GM13976 (cell line): ENCODE measurements at places on chromosomes 13 and 19.
A peak's percentile ranks its signal among the peaks of the same experiment; 100 is the strongest.

- DNase-seq = no peak
Observed at GRCh38 chr13:111282997-111283396, 37.4 kb upstream of the TEX29 start.

DNA sequence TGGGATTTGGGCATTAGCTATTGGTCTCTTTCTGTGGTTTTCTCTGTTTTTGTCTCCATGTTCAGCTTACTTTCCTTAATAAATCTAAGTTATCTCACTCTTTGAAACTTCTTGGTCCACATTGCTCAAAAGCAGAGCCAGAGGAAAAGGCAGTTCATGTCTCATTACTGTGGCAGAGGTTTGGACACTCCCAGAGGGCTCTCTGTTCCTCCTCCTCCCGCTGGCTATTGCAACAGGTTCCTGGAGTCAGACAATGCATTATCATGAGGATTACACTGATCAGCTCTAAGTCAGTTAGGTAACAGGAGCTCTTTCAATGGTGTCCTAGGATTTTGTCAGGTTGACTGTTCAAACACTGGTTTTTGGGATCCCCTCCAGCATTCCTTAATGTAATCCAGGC lies 298.8 kb downstream of the NDFIP2 start:
- no peak for DNase-seq

DNA sequence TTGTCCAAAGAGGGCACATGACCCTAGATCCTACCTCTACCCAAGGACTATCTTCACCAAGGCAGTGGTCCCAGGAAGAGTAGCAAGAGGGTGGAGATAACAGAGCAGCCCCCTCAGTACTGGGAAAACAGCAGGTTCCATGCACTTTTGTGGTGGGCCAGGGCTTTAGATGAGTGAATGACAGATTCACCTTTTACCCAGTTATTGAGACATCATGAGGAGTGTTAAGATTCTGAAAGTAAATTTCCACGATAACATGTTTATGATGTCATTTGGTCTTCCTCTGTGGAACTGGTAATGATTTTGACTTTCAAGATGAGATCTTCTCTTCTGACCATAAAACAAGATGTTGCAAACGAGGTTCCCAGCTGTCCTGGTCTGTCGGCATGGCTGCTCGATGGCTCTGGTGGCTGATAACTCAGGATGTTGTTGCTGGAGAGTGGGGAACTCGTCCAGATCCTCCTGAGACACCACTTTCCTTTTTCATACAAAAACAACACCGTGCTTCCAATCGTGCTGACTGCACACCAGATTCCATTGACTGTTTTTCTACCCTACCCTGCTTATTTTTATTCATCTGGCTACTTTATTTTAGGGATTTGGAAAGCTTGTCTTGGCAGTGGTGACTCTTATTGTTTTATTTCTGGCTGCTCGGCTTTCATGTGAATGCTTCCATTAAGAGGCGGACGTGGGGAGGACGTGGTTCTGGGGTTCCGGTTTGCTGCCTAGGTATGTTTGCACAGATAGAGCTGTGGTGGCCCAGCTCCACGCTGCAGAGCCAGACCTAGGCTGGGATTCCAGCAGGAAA lies 88.5 kb downstream of the LRCH1 start:
- DNase-seq = no peak

GRCh38 chr13:103371271-103371670 lies 305.1 kb upstream of the SLC10A2 start:
- no peak for DNase-seq

DNA sequence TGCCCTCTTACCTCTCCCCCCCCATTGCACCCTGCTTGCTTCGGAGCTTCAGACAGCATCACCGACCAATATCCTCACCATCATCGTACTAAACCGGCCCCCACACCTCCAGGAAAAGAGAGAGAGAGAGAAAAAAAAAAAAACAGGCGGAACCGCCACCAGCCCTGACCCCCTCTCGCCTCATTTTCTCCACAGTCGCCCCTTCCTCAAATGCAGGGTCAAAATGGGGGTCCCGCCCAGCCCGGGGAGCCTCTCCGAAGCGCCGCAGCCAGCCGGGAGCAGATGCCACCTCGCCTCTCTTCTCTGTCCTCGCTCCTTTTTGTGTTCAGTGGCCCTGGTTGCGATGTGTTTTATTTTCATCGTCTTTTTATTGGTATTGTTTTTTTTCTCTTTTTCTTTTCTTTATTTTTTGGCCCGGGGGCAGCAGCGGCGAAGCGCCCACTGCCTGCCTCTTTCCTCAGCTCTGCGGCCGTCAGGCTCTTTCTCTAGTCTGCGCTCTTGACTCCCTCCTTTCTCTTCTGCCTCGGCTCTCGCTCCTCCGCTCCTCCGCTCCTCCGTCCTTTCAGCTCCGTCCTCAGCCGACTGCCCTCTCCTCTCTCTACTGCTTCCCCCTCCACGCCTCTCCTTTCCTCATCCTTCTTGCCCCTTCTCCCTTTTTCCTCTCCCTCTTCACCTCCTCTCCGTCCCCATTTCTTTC lies 41.4 kb downstream of the DEDD2 start:
- DNase-seq = peak; percentile 45

DNA sequence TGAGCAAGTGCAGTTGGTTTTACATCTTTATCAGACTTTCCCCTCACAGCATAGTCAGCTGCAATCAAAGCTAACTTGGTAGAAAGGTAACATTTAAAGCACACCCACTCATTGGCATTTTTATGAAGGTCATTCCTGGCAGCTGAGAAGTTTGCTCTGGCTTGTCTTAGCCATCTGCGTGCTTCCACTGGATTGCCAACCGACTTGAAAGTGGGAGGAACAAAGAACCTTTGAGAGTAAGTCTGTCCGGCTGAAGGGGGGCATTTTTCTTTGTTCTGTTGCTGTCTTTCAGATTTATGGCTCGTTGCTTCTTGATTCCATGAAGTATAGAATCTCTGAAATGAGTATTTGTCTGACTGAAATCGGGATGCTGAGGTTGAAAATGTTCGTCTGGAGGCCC lies 103.1 kb downstream of the SACS start:
- no peak for DNase-seq

GRCh38 chr19:48396016-48396823 lies 2.8 kb downstream of the GRIN2D start:
- no peak for DNase-seq

- DNase-seq = no peak
Observed at GRCh38 chr19:10293637-10294367, 4.0 kb downstream of the ICAM5 start.

- peak; percentile 83 for DNase-seq
Observed at GRCh38 chr13:97221989-97222700, at the start of gene MBNL2. Gene MBNL2 (plus strand): TSS chr13:97222333. CDS start chr13:97276236, 53,903 bp downstream.

DNA sequence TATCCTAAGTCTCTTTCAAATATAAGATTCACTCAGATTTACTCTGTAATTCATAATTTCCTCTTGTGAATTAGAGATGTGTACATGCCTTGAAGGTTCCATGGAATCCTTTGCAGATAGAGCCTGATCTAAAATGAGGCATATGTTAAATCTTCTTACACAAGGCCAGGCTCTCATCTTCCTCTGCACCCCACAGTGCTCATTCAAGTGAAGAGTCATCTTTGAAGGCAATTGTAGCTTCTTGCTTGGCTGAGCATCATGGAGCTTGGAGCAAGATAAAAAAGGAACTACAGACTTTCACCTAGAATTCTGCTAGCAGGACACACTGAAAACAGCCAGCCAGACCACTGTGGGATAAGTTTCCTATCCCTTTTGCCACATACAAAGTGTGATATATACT lies 566.4 kb downstream of the PCDH9 start:
- DNase-seq = no peak

GRCh38 chr19:8575467-8575997 lies 1.7 kb downstream of the MYO1F start:
- DNase-seq = no peak

GRCh38 chr19:32273483-32273882 lies 71.9 kb upstream of the ZNF507 start:
- no peak for DNase-seq

DNA sequence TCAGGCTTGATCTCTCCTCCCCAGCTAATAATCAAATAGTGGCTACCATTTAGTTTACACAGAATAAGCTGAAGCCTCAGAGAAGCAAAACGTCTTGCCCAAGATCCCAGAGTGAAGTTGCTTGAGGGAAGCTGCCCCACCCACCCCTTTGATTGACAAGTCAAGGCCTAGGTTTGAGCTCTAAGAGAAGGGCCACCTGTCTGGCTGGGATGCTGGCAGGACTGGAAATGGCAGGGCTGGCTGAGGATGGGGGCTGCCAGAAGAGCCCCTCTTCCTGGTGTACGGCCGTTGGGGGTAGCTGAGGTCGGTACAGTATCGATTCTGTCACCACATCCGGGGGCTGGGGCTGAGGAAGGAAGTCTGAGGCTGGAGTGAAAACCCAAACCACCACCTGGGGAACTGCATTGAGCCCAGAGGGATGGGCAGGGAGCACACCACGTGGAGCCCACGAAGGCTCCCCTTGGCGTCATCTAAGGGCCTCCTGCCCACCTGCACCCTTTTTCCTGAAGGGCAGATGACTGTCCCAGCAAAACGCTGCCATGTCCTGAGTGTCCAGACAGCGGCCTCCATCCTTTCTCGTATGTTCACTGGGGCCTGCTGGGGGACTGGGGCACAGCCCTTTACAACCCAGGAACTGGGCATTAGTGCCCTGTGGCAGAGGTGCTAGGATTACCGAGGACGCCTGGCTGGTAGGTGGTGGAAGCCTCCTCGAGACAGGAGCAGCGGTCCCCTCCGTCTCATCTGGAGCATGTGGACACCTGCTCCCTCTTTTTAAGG lies 1.4 kb upstream of the PRKD2 start:
- DNase-seq = peak; percentile 71

DNA sequence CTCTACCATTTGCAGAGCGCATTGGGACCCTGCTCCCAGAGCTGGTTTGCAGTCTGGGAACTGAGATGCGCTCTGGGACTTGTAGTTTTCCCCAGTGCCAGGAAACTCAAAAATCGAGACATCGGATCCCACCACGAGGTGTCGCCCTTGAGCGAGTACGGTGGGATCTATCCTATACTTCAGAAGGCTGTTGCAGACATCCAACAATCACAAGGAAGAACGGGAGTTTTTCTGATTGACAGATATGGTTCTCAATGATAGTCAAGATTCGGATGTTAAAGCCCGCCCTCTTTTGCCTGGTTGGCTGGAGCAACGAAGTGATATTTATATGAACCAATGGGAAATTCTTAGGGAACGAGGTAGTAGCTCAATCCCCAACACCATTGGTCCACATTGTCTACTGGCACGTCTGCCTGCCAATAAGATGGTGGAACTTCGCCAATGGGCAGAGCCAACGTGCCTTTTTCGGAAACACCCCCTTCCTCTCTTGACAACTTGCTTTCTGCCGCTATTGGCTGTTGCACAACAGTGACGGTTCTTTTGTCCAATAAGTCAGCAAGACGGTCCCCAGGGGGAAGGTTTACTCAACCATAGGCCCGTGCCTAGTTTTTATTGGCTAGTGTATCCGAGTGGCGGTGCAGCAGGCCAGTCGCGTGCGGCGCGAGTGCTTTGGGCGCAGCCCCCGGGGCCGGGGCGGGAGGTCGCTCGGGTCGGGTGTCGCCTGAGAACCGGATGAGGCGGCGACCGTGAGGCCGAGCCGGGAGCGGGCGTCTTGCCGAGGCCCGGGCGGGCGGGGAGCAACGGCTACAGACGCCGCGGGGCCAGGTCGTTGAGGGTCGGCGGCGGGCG lies at the start of gene DNM2:
DNM2 (plus strand) TSS at position 724 of the 849 bp plus-strand sequence. CDS start 164 bp downstream, outside the sequence.
- peak; percentile 96 for DNase-seq

DNA sequence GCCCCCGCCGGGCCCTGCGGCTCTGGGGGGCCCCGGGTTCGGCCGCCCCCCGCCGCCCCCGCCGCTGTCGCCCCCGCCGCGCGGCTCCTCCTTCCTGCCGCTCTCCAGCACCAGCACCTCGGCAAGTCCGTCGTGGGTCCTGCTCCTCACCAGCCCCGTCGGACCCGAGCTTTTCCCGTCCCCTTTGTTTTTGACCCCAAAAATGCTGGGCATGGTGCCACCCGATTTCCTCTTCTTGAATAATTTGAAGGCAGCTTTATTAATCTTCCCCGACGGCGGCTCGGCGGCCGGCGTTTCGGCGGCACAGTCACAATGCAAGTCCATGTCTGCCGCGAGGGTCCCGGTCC lies 945 bp downstream of the AMER2 start:
- peak; percentile 34 for DNase-seq

DNA sequence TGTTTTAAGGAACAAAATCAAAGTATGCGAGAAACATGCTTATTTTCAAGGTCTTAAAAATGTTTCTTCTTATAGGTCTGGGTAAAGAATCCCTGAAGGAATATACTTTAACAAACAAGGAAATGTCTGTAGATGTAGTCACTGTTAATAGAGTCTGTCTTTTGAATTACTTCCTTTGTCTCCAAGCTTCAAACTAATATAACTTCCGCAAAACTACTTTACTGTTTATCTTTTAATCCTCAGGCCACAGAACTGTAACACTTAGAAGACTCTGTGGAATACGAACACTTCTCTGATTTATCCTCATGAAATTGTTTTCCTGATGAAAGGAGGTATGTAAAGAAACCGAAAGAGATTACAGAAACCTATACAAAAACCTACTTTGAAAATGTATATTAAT lies 316.0 kb downstream of the PCDH9 start:
- DNase-seq = no peak

DNA sequence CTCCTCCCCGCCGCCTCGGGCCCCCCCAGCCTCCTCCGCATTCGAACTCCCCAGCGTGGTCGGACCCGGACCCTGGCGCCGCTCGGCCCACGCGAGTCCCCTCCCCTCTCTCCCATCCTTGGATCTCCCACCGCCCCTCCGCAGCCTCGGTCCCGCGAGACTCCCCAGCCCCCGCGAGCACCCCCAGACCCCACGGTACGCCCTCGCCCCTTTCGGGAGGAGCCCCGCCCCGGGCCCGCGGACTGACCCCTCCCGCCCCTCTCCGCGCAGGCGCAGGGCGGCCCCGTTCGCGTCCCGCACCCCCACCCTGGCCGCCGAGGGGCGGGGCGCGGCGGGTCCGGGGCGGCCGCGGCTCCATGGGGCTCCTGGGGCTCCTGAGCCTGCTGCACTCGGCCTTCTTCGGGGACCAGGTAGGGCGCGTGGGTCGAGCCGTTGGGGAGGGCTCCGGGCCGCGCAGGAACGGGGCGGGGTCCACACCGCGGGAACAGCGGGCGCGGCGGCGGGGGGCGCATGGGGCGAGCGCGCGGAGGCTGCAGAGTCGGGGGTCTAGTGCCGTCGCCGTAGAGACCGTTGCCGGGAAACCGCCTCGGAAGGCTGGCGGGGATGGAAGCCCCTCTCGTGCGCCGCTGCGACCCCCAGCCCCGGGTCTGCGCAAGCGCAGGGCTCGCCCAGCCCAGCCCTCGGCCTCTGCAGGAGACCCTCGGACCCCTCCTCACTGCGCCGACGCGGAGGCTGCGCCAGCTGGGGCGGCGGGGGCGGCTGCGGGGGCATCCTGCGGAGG lies 3.8 kb upstream of the APC2 start:
- DNase-seq = peak; percentile 68

GRCh38 chr19:9144920-9145319 lies 4.7 kb downstream of the ZNF317 start:
- no peak for DNase-seq

DNA sequence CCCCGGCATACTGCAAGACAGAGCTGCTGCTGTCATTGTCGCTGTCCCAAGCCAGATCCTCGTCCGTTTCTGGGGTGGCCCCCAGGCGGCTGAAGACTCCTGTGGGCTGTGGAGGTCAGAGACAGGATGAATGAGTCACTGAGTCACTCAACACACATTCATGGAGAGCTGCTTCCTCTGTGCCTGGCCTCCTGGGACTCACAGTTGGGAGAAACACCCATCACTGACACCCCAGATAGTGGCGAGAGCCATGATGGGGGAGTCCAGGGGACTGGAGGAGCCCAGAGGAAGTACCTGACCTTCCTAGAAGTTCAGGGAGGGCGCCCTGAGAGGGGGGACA lies 26.0 kb downstream of the C19orf47 start:
- no peak for DNase-seq
